ENCODE measurements at places on chromosomes 5 and 9. TPM values are rescaled to one million over a fixed set of nuclear protein-coding genes. Genes with fewer than 3 reads are reported as not detected.
A peak's percentile ranks its signal among the peaks of the same experiment; 100 is the strongest.

SLC6A3 gene
- not detected for total RNA-seq

DNA sequence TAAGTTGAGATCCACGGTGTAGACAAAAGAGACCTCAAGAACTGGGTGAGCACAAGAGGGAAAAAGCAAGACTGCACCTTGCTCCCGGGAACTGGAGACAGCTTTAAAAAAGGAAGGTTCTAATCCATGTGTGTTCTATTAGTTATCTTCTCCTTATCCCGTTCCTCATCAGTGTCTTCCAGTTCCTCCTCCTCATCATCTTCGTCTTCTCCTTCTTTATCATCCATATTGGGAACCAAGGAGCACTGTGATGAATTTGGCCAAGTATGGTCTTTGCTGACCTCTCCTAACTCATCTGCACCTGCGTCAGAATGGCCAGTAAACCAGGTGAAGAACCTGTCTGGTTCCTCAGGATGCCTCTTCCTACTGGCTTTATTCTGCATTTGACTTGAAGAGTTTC, 22.1 kb downstream of the EHMT1 start:
- DNase-seq: no peak

- DNase-seq: no peak
Observed at GRCh38 chr9:1743121-1743960, 271.8 kb upstream of the SMARCA2 start.

TAF1L gene
- total RNA-seq: 0.02 TPM

- peak; percentile 80 for DNase-seq
Observed at GRCh38 chr9:100170556-100170955, 71.5 kb downstream of the INVS start.

PCDHA4 gene
- not detected for total RNA-seq

DNA sequence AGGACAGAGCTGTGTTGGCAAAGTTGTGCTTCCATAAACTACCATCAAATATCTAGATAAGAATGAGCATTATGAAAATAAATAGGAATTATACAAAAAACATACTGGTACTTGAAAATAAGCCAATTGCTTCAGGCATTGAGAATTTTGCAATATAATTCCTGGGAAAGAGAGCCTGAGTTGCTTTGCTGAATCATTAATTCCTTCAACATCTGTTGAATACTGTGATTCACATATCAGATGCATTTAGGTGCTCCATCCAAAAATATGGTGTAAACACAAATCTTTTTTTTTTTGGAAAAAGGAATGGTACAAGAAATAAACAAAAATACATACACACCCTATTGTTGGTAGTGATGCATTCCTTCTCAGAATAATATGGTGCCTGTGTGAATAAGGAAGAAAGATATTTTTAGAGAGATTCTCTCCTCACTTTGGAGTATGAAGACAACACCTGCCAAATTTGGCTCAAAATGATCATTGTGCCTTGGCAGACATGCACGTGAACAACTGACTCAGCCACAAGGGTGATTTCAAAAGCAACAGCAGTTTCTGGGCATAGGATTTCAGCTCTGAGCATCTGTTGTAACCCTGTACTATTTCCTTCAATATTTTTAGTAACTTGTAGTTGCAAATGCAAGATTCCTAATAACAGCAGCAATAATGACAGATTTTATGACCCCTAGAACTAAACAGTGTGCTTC, 96.7 kb downstream of the CAVIN4 start:
- DNase-seq: no peak

DNA sequence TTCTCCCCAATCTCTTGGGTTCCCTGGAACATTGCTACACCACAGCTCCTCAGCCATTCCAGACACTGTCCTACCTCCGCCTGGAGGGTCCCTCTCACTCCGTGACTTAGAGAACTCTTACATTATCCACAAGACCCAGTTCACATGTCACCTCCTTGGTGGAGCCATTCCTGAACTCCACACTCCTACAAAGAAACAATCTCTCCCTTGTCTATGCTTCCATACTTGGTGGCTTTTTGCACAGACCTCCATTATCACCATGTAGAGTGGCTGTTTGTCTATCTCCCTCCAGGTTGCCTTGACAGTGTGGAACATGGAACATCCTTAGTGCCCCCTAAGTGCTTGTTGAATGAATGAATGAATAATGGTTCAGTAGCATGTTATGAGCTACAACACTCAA, 105.9 kb downstream of the PAX5 start:
- peak; percentile 36 for DNase-seq

DNA sequence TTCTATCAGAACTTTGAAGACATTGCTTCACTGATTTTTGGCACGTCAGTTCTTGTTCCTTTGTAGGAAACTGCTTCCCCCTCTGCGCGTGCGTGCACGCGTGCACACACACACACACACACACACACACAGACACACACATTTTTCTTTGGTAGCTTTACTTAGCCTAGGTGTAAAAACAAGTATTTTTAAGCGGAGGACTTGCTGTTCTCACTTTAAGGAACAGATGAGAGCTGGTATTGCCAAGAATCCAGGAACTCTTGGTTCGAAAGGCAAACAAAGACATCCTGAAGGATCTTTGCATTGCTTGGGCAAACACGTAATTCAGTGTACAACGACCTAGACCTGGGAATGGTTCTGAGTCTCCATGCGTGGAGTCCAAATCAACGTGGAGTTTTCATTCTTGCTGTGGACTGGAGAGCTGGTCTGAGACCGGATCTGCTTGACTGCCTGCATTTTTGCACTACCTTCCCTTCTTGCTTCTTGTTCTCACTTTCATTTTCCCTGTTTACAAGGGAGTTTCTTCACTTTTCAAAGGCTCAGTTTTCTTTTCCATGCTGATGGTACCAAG, 8.2 kb downstream of the TMEM268 start:
- no peak for DNase-seq

FEM1C gene
- total RNA-seq: 19.9 TPM

OR1L8 gene
- total RNA-seq: 0.25 TPM

GRCh38 chr9:86741311-86742208, 205.7 kb downstream of the GAS1 start:
- peak; percentile 96 for DNase-seq

- no peak for DNase-seq
Observed at GRCh38 chr5:150532996-150533395, 25.1 kb downstream of the NDST1 start.

IRF1 gene
- 36.1 TPM for total RNA-seq

- DNase-seq: peak; percentile 54
Observed at GRCh38 chr5:112109331-112110007, 309.6 kb downstream of the EPB41L4A start.

IFNA21 gene
- total RNA-seq: not detected

DNA sequence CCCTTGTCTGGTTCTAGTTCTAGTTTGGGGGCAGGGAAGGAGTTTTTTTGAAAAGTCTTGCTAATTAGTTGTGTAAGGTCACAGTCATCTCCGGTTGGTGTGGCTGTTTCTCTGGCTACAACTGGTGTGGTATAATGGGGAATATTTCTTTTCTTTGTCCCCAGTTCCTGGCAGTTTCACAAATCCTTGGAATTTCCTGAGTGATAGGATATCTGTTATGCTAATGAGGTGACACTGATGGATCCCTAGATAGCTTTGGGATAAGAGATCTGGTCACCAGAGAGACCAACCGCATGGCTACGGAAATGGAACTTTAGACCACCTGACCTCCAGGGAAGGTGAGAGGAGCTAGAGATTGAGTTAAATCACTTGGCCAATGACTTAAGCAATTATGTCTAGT, 494.6 kb downstream of the ARHGEF28 start:
- DNase-seq: no peak

- DNase-seq: no peak
Observed at GRCh38 chr5:172399826-172400225, 54.5 kb downstream of the SH3PXD2B start.

GRCh38 chr5:41827792-41828191, 42.4 kb downstream of the OXCT1 start:
- DNase-seq: no peak

DNA sequence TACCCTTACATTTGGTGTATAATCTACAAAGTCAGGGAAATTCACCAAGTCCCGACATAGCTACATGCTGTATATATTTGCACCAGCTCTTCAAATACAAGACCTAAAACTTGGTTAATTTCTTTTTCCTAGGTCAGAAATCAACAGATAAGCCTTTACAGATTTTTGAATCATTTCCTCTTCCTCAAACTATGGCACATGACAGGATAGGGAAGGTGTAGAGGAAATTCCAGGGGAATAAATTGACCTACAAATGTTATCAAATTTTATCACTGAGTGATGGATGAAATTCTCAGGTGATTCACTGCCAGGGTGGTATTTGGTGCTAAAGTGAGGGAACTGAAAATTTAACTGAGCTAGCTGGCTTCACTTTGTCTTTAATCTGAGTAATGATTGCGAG, 360.0 kb downstream of the BNC2 start:
- DNase-seq: no peak

GRCh38 chr5:2378108-2378507, 373.4 kb downstream of the IRX2 start:
- DNase-seq: no peak

GRCh38 chr5:97657239-97657638, 474.2 kb upstream of the RIOK2 start:
- no peak for DNase-seq

GRCh38 chr5:501831-502184, 22.4 kb downstream of the SLC9A3 start:
- DNase-seq: no peak

DNA sequence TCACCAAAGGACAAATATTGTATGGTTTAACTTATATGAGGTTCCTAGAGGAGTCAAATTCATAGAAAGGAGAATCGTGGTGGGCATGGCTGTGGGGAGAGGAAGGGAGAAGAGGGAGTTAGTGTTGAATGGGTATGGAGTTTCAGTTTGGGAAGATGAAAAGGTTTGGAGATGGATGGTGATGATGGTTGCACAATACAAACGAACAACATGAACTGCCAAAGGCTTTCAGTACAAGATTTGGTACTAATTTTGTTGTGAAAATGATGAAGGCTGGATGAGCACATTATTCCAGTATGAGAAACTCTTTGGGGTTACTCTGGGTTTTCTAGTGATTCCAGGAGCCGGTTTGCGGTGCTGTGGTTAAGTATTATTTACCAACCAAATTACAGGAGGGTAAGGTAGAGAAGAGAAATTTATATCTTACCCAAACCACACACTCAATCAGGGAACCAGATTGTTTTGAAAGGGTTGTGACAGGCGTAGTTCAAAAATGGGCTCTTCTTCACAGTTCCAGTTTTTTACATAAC, 112.0 kb upstream of the TBC1D2 start:
- DNase-seq: peak; percentile 39

GRCh38 chr9:137405677-137406081, 17.3 kb downstream of the EXD3 start:
- DNase-seq: no peak

TMEM174 gene
- total RNA-seq: not detected

STC2 gene
- total RNA-seq: 311 TPM

NKD2 gene
- total RNA-seq: 0.17 TPM

SARDH gene
- total RNA-seq: 1.4 TPM

GRCh38 chr5:103511554-103511885, 51.1 kb downstream of the NUDT12 start:
- peak; percentile 77 for DNase-seq

GLRA1 gene
- total RNA-seq: not detected

NMUR2 gene
- total RNA-seq: not detected

GRCh38 chr5:35671541-35672295, 54.1 kb downstream of the SPEF2 start:
- no peak for DNase-seq

DNA sequence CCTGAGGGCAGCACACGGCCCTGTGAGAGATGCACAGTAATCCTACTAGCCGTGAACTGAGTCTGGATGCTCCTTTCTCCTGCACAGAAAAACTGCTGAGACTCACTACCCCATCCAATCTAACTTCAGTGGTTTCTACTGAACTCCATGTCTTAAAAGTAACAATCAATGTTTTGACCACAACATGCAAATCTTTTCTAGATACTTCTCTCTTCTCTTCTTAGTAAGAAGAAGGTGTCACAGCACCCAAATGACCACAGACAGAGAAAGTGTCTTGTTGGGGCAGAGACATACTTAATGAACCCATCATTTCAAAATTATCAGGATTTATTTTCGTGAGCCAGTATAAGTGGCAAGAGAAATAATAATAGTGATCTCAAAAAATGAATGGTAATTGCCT, 285.8 kb upstream of the MEF2C start:
- DNase-seq: no peak

PCDHGA7 gene
- total RNA-seq: not detected

- no peak for DNase-seq
Observed at GRCh38 chr9:126357074-126357473, 30.4 kb downstream of the MVB12B start.

JAKMIP2 gene
- 1.1 TPM for total RNA-seq

- DNase-seq: no peak
Observed at GRCh38 chr9:96382839-96383164, 709 bp downstream of the SLC35D2 start.

- DNase-seq: no peak
Observed at GRCh38 chr5:64458948-64459347, 46.9 kb upstream of the RGS7BP start.

DNA sequence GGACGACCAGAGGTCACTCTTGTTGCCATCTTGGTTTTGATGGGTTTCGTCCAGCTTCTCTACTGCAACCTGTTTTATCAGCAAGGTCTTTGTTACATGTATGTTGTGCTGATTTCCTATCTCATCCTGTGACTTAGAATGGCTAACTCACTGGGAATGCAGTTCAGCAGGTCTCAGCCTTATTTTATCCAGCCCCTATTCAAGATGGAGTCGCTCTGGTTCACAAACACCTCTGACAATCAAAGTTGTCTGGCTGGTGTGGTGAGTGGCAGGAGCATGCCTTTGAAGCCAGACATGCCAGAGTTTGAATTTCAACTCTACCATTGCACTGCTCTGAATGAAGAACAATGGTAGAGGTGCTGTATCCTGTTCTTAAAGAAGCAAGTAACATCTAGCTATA, 253.8 kb downstream of the CHSY3 start:
- no peak for DNase-seq

GRCh38 chr9:134267881-134268724, 58.2 kb upstream of the RXRA start:
- peak; percentile 33 for DNase-seq

DNA sequence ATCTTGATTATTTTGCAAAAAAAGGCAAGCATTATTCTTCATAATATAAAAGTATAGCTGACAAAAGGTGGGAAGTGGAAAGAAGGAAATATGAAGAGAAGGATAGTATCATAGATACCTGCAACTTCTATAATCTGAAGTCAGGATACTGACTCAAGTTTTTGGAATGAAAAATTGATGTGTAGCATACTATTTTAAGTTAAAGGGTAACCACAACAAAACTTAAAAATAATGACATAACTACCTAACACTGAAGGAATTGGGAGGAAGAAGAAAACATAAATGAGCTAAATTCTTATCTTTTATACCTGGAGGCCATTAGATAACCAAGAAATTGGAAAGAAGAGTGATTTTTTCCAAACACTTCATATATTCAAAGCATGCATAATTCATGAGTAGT, 51.8 kb upstream of the TLE1 start:
- peak; percentile 18 for DNase-seq

ADAMTSL1 gene
- total RNA-seq: 4.2 TPM

BNC2 gene
- total RNA-seq: 7.0 TPM

GRCh38 chr5:168995024-168995423, 305.9 kb downstream of the SLIT3 start:
- DNase-seq: no peak

GRCh38 chr5:155134130-155134529, 120.6 kb downstream of the KIF4B start:
- no peak for DNase-seq
